NCI-H524 treated with DMSO at 0.1 percent for 48 hours (cell line): ENCODE measurements at places on chromosomes 16 and 17.

GRCh38 chr16:68194251-68194650 lies 41.7 kb downstream of the ESRP2 start:
- DNase-seq: no peak

GRCh38 chr16:87465306-87465705 lies 27.5 kb downstream of the ZCCHC14 start:
- DNase-seq: no peak

DNA sequence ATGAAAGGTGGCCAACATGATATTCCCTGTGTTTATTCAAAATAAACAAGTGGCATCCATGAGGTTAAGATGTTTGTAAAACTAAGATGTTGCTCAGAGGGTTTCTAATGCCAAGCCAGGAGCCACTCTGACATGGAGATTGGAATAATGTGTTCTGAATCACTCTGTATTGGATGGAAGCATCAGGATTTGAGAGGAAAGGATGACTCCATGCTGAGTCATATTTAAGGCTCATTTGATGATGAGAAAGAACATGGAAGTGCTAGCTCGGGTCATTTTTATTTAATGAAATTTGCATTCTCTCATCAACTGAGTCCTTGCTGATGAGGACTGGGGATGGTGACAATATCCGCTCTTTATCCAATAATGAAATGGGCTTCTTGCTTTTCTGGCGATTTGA lies 6.2 kb downstream of the VAT1L start:
- no peak for DNase-seq

DNA sequence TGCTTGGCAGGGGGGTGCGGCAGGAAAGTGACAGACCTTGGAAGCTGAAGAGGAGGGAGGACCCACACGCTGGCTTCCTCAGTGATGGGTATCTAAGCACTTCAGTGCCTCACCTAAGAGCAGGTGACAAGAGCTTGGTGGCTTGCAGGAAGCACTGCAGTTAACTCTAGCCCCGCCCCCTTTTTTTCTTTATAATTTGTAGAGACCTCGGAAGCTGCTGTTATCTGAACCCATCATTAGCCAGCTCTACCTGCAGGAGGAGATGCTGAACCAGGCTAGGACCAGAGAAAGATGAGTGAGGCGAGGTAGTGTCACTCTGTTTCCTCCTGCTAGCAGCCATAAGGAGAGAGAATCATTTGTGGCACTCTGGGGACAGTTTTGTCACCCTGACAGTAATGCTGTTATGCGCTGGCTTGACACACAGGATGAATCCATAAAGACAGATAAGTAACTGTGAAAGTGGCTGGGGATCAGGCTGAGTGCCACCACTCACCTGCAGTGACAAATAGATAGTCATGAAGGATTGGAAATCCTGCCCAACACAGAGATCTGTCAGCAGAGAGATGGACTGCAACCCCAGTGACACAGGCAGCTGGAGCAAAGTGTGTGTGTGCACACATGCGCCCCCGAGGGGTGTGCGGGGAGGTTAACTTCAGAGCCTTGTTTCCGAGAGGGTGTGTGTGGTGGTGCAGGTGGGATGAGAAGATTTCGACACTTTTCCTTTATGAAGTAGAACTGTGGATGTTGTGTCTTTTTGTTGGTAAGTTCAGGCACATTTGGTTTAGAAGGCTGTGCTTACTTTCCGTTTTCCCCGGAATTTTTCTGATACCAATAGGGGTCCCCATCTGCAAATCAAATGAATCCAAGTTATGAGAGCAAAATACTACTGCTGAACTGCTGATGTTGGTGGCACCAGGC lies 224.0 kb downstream of the IRX3 start:
- DNase-seq: no peak

DNA sequence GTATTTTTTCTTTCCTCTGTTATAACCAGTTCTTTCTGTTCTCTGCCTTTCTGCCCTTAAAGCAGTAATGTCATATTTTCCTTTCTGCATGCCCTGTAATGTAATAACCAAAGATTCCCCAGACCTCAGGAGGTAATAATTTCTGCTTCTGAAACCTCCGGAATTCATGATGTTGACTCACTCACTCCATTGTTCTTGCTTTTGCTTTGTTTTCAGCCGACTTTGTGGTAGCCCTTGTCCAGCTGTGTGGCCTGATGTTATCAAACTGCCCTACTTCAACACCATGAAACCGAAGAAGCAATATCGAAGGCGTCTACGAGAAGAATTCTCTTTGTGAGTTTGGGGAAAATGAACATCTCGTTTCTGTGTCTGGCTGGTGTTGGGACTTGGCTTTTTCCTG lies 55.9 kb downstream of the CDK12 start:
- DNase-seq: no peak

DNA sequence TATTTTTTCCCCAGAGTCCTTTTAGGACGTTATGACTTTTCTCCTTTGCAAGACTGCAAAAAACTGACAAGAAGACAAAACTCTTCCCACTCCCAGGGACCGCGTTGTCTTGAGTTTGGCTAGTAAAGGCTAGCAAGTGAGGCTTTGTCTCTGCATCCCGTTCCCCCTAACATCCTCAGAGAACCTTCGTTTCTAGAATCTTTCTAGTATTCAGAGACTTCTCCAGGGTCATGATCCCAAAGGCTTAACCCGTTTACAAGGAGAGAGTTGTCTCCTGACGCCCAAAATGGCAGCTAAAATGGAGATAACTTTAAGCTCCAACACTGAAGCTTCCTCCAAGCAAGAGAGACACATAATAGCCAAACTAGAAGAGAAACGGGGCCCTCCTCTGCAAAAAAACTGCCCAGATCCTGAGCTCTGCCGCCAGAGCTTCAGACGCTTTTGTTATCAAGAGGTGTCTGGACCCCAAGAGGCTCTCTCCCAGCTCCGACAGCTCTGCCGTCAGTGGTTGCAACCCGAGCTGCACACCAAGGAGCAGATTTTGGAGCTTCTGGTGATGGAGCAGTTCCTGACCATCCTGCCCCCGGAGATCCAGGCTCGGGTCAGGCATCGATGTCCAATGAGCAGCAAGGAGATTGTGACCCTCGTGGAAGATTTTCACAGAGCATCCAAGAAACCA lies 843 bp downstream of the ZNF174 start:
- DNase-seq: no peak

- DNase-seq: no peak
Observed at GRCh38 chr16:2160915-2161551, 5.5 kb downstream of the TRAF7 start.

DNA sequence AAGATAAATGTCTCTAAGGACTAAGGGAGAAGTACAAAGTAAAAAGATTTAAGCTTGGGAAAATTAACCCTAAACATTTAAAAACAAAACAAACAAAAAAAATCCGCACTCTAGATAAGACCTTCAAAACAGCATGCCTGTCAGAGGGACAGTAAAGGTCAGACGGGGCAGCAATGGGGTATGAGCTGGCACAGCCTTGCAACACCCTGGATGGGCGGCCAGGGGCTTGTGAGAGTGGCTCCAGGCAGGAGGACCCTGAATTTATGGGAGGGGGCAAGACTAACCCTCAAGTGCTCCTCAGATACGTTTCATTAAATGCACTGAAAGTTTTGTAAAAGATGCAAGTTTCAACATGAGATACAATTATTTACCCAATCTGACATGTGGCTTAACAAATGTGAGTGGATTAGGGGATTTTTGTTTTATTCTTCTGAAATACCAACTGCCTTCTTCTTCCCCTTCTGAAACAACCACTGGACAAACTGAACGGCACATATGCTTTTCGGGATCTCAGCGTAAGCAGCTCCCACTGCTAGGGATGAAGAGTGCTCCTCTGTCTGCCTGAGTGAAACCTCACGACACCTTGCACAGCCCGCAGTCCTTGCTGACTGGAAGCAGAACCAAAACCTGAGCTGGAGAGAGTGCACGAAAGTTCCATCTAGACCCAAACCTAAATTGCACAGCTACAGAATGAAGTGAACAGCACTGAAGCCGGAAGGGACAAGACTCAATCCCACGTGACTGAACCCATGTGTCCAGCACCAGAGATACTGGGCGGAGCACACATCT lies 128.4 kb downstream of the ANKRD11 start:
- no peak for DNase-seq

DNA sequence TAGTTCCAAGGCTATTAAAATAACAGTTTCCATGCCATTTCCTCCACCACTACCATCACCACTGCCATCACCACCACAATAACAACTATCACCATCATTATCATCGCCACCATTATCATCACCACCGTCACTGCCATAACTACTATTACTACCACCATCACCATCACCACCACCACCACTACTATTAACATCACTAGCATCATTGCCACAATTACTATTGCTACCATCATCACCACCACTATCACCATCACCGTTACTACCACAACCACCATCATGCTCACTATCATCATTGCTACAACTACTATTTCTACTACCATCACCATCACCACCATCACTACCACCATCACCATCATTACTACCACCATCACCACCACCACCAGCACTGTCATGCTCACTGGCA lies 185.9 kb upstream of the MAF start:
- DNase-seq: no peak

DNA sequence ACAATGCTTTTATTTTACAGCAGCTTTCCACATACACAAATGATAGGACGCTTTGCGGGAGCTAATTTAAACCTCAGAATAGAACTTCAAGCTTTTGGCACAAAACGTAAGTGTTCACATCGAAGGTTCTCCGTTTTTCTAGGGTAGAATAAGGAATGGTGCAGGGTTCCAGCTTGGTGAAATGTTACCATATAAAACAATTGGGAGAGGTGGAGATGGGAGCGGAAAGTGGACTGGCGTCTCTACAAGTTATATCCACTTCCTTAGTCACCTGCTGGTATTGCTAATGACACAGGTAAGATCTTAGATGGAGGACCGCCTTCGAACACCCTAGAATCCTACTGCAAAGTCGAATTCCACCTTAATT lies 1.7 kb upstream of the NXN start:
- DNase-seq: no peak

DNA sequence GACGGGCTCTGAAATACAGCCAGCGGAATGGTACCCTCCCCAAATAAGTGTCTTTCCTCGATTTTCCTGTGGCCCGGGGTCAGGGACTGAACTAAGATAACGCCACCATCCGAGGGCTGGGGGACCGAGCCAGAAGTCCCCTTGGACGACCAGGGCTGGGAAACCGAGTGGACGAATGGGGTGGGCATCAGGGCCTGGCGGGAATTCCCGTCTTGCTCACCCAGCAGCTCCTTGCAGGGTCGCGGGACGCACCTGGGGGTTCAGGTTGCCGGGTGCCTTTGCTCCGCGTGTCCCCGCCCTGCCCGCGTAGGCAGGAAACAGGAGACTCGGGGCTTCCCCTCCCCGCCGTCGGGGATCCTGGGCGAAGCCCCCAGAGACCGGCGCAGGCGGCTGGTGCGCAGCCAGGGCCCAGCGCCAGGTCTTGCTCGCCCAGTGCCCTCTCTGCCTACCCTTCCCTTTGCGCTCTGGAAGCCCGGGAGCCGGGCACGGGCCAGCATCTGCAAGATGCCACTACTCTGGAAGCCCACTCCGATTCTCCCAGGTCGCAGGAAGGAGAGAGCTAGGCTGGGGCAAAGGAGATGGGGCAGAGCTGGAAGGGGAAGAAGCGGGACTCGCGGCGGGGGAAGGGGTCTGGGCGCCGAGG lies 665 bp upstream of the GRIN2C start:
- no peak for DNase-seq

DNA sequence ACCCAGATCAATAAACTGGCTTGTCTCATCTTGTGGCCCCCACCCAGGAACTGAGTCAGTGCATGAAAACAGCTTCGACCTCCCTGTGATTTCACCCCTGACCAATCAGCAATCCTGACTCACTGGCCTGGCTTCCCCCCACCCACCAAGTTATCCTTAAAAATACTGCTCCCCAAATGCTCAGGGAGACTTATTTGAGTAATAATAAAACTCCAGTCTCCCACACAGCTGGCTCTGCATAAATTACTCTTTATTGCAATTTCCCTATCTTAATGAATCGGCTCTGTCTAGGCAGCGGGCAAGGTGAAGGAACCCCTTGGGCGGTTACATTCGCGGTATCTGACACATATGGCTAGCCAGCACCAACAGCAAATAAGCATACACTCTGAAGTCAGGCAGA lies 9.8 kb upstream of the RABEP1 start:
- DNase-seq: no peak

GRCh38 chr17:28958820-28959455 lies 7.6 kb upstream of the PHF12 start:
- DNase-seq: no peak

- DNase-seq: no peak
Observed at GRCh38 chr17:58344047-58344790, 7.8 kb downstream of the SUPT4H1 start.

DNA sequence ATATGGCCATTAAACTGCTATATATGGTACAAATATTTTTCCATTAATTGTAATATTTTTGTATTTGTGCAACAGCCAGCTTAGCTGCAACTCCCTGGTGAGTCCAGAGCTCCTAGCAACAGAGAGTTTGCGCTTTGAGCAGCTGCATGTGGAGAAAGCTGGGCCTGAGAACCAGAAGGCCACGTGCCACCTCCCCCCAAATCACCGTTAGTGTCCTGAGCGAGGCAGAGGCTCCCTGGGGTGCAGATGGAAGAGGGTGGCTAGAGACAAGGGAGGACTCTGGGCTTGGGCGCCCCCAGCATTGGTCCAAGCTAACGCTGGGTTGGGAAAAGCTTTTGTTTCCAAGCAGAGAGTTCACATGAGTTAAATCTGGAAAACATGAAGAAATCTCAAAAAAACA lies 41.6 kb downstream of the HSBP1 start:
- no peak for DNase-seq

DNA sequence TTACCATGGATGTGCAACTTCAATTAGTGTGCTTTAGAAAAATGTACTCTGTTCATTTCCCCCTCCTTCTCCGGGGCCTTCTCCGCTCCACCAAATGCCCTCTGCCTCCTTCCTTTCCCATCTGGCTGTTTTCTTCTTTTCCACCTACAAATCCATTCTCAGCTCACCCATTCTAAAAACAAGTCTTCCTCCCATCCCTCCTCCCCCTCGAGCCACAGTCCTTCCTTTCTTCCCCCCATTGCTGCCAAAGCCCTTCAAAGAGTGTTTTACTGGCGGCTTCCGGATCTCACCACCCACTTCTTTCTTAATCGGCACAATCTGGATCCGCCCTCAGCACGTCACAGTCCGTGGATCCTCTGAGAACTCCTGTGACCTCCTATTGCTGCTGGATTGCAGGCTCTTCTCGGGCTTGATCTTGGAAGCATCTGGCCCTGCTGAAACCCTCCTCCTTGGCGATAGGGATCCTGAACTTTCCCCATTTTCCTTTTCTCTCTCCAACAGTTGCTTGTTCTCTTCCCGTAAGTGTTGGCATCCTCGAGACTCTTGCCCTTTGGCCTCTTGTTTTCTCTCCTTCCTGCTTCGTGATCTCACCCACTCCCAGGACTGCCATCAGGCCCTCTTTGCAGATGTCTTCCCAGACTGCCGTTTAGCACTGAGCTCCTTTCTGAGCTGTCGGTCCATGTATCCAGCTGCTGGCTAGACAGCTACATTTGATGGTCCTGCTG lies 36.0 kb upstream of the FBXO47 start:
- DNase-seq: no peak
